ENCODE measurements at places on chromosomes 1 and 21.

GRCh38 chr1:248775441-248775840 lies 19.9 kb upstream of the LYPD8 start:
- DNase-seq, result no peak

DNA sequence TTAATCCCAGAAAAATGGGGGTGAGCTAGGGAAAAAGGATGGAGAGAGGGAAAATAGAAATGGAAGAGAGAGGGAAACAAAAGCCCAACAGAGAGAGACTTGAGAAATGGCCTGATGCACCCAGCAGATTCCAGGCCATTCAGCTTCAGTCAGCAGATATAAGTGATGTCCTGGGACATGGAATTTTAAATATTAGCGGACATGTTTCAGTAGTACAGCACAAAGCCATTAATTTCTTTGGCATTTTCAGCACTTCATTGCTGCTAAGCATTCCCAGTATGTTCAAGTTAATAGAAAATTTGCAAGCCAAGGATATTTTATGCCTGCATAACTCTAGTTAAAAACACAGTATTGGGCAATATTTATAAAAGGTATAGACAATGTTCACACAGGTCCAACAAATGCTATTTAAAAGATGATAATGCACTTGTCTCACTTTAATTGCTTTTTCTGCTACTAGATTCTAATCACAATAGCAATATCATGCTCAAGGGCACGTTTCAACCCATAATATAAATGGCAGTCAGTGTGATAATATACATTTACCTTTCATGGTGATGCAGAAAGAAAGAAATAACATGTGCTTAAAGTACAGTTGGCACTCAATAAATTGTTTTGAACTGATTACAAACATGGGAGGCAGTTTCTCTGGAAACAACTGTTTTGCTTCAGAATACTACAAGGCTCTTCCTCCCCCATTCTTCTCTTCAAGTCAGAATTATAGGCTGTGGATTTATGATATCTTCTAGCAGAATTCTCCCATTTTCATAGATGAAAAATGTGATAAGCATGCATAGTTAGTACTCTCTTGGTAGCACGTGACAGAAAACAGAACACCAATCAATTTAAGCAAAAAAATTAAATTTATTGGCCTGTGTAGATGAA lies 108.1 kb upstream of the MAGI3 start:
- DNase-seq, result no peak

GRCh38 chr1:201185527-201186128 lies 5.0 kb upstream of the IGFN1 start:
- no peak for DNase-seq

GRCh38 chr1:66606362-66607065 lies 72.6 kb downstream of the SGIP1 start:
- DNase-seq, result peak; percentile 80

GRCh38 chr1:23627069-23627735 lies 64.4 kb upstream of the RPL11 start:
- DNase-seq, result no peak

DNA sequence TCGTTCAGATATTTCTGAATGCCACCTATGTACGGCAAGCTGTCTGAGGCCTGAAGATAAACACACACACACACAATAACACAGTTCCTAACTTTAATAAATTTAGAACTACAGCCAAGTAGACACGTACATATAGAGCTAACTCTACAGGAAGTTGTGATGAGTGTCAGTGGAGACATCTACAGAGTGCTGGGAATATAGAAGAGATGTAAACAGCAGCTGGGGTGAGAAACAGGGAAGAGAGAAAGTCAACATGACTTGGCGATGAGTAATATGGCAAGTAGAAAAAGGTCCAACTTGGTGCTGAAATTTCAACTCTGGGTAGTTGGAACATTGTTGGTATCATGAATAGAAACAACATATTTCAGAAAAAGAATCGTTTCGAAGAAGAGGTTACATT lies 206.5 kb downstream of the ZP4 start:
- no peak for DNase-seq

GRCh38 chr1:67953301-67953700 lies 97.1 kb downstream of the DIRAS3 start:
- DNase-seq, result no peak

- no peak for DNase-seq
Measured at GRCh38 chr1:194813096-194813495, 1626.7 kb upstream of the B3GALT2 start.
